Activated T-helper 17 cell treated with anti-CD3 and anti-CD28 coated beads, Interleukin-2, amount 50 U/mL, for 72 hours (primary cell): ENCODE measurements at places on chromosomes 16 and 17.

DNA sequence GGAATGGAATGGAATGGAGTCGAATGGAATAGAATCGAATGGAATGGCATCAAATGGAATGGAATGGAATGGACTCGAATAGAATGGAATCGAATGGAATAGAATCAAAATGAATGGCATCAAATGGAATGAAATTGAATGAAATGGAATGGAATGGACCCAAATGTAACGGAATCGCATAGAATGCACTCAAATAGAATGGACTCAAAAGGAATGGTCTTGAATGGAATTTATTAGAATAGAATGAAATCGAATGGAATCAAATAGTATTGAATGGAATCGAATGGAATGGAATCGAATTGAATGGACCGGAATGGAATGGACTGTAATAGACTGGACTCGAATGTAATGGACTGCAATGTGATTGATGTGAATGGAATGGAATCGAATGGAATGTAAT lies 501.4 kb upstream of the WSB1 start:
- no peak for ATAC-seq

GRCh38 chr17:37096071-37096470 lies 147.3 kb downstream of the AATF start:
- no peak for ATAC-seq

- ATAC-seq: no peak
These were observed 91.9 kb downstream of the IRF8 start for GRCh38 chr16:85990861-85991301.

DNA sequence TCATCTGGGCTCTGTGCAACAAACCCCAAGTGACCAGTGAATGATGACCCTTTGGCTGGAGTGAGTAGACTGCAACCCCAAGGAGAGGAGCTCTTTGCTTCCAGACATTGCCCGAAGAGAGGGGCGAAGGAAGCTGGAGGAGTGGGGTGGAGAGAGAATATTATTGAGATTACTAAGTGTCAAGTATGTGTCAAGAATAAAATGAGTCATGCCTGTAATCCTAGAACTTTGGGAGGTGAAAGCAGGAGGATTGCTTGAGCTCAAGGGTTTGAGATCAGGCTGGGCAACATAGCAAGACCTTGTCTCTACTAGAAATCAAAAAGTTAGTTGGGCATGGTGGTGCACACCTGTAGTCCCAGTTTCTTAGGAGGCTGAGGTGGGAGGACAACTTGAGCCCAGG lies 142.0 kb upstream of the CCL2 start:
- no peak for ATAC-seq

DNA sequence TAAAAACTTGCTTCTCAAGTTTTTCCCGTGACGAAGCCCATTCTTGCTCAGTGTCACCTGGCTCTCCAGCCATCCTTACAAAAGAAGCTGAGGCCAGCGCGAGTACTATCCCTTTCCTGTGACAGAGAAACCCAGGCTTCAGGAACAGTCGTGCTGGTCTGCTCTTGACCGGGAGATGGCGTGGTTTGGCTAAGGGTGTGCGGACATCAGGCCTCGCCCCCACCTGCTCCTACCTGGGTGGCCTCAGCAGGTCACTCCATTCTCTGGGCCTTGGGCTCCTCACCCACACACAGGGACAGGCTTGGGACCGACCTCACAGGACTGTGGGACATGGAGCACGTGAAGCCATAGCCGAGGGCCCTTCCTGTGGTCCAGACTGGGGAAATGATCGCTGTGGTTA lies 75.2 kb upstream of the CIBAR2 start:
- no peak for ATAC-seq

GRCh38 chr16:49049191-49049590 lies 232.4 kb downstream of the CBLN1 start:
- no peak for ATAC-seq

DNA sequence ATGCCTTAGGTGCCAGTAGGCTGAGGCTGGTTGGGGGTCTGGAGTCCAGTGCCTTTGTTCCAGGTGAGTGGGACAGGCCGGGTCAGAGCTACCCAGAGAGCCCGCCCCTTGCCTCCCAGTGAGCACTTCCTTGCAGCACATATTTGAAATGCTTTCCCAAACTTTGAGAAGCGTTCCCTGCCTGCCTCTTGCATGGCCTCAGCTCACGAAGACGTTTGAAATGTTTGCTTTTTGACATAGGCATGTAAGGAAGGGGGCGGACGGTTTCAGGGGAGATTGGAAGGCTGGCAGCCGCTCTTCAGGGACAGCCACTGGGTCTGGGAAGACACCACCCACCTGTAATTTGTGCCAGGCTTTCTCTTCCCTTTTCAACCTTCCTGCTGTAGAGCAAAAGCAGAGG lies 5.1 kb upstream of the FOXL1 start:
- ATAC-seq: no peak

GRCh38 chr17:79645777-79646088 lies 34.9 kb upstream of the RBFOX3 start:
- ATAC-seq: no peak

DNA sequence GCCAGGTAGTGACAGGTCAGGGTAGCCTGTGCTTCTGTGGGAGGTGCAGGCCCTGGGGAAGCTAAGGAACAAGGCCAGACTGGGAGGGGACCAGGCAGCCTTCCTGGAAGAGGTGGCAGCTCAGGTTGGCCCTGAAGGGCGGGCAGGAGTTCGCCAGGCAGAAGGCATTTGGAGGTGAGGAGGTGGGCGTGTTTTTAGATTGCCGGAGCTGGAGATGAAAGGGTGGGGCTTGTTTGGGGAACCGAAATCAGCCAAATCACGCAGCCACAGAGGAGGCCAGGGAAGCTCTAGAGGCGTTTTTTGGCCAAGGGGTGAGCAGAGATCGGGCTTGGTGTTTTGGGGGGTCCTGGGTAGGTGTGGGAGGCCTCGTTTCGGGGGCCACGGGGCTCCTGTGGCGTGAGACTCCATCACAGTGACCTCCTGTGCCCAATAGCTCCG lies 7.6 kb downstream of the ADCY7 start:
- peak; percentile 14 for ATAC-seq

DNA sequence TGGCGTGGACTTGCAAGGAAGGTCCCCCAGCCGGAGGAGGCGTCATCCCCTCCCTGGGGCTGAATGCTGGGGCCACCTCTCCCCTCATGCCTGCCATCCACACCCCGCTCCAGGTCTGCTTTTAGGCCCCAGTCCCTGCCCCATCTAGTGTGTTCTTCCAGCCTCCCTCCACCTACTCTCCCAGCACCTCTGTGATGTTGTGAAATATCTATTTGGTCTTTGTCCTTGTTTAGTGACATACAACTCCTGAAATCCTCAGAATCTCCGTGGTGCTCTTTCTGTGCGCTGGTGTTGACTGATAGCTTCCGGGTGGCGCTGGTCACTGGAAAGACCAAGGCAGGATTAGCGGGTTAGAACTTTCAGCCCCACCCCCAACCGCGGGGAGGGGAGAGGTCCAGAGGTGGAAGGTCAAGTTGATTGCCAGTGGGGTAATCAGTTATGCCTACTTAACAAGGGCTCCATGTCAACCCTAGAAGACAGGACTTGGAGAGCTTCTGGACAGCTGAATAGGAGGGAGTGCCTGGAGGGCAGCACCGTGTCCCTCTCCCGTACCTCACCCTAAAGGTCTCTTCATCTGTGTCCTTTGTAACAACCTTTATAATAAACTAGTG lies 10.1 kb downstream of the TBC1D24 start:
- ATAC-seq: no peak

GRCh38 chr17:52027081-52027480 lies 131.4 kb downstream of the CA10 start:
- no peak for ATAC-seq

- peak; percentile 59 for ATAC-seq
These were observed 29.5 kb downstream of the SBK1 start for GRCh38 chr16:28321700-28322411.

DNA sequence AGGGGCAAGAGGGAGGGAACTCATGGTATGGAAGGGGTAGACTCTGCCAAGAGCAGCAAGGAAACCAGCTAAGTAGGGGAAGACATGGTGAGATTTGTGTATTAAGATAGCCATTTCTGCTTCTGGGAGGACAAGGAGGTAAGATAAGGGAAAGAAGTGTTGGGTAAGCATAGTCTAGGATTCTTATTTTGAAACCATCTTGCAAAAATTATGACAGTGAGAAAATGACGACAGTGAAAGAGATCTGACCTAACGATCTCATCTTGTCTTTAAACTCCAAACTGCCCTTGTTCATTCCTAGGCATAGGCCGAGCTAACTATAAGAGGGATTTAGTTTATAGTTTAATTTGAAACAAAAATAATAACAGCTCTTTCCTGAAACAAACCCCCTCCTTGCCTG lies 5.6 kb upstream of the RBL2 start:
- ATAC-seq: no peak

DNA sequence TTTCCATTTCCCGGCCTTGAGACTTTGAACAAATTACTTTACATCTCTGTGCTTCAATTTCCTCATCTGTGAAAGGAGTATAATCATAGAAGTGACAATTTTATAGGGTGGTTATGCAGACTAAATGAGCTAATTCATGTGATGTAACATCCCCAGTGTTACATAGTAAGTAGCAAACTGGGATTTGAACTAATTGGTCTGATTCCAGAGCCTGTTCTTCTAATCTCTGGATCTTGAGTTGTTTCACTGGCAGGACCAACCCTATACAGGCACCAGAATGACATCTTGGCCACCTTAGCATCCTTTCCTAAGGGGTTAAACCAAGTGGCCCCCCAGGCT lies 77.7 kb downstream of the AATF start:
- peak; percentile 35 for ATAC-seq

GRCh38 chr16:87828071-87828906 lies 41.0 kb downstream of the SLC7A5 start:
- peak; percentile 25 for ATAC-seq

DNA sequence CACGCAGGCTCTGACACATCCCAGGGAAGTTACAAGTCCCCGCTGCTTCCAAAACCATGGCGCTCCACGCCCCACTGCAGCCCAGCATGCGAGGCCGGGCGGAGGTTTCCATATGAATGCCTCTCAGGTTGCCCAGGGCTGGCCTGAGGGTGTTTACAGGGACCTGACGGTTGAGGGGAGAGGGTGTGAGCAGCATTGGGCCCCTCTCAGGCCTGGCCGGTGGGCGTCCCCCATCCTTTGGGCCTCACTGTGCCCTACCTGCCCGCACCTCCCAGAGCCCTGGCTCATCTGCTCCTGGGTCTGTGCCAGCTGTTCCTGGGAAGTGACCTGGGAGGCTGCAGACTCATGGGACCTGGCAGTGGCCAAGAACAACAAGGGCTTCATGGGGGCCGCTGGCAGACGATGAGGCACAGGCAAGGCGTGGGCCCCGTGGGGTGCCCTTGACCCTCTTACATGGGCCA lies 173.5 kb downstream of the C16orf95 start:
- ATAC-seq: no peak

GRCh38 chr17:40348562-40349476 lies 15.7 kb downstream of the GJD3 start:
- no peak for ATAC-seq

DNA sequence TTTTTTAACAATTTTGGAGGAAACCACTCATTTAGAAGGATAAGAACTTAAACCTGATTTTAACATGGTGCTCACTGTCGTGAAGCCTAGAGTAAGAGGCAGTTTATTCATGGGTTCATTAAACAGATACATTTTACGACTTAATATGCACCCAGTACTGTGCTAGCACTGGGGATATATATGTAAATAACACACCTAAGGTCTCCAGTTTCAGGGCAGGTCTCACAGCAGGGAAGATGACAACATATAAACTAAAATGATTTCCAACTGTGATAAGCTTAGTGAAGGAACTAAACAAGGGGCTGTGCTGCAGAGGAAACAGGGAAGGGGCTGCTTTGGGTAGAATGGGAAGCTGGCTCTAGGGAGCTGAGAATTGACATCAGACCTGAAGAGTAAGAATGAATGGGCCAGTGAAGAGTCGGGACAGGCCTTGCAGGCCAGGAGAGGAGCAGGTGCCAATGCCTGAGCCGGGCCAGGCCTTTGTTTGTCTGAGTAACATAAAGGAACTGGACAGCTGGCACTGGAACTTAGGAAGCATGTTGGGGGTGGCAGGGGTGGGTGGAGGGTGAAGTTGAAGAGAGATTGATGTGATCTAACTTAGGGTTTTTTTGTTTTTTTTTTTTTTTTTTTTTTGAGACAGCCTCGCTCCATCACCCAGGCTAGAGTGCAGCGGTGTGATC lies 12.1 kb downstream of the NT5M start:
- no peak for ATAC-seq

DNA sequence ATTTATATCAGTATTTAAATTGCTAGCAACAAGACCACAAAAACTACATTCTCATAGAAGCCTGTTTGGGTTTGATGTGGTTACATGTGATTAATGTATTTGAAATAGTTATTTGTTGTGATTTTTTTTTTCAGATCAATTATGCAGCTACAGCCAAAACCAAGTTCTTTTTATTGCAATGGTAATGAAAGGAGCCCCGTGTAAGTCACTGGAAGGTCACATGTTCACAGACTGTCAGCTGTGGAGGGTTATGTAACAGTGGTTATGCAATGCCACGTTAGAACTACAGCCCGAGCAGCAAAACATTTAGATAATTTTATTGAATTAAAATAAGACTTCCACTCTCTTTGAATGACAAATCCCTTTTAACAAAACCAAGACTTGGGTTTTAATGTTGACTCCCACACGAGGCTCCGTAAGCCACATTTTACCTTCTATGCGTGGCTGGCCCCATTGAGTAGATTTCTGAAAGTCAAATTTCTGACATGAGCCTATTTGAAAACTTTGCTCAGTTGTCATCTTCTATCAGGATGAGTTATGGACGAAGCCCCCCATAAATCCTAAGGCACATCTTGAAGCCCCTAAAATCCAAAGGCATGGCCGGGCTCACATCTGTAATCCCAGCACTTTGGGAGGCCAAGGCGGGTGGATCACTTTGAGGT lies 41.8 kb upstream of the SEC14L1 start:
- peak; percentile 30 for ATAC-seq

DNA sequence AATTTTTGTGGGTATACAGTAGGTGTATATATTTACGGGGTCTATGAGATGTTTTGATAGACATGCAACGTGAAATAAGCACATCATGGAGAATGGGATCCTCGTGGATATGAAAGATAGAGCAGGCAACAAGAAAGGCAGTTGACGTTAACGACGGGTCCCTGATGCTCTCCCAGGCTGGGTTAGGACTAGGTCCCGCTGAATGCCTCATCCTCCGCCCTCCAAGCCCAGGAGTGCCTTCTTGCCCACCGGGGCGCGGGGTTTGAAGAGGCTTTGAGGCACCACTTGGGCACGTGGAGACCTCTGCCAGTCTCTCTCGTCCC lies 9.5 kb upstream of the ZFP90 start:
- ATAC-seq: peak; percentile 37

DNA sequence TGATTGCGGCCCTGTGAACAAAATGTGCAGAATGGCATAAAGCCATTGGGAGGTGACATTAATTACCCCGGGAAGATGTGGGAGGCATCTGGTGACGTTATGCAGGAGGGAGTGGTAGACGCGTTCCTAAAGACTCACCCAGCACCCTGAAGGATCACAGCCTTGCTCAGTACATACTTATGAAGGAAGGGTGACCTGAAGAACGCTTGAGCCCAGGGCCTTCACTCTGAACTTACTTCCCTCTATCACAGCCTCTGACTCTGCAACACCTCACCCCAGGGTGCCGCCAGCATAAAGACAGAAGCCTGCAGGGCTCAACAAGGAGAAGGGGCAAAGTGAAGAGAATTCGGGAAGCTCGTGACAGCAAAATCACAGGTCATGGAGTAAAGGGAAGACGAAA lies 9.4 kb downstream of the MFSD6L start:
- no peak for ATAC-seq
